ENCODE measurements at places on chromosomes 1 and 21.

DNA sequence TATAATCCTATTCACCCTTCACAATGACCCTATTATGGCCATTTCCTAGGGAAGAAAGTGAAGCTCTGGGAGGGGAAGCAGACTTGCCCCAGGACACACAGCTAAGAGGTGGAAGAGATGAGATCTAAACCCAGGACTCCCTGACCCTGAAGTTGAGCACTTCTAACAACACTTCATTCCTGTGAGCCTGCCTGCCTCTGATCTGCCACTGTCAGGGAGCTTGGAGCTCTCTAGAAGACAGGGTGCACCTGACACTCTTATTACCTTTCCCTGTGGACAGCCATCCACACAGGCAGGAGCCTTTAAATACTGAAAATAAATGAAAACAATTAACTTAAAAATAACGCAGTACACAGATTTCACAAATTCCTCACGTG is 599 bp downstream of the MKNK1 start:
- DNase-seq, result no peak

DNA sequence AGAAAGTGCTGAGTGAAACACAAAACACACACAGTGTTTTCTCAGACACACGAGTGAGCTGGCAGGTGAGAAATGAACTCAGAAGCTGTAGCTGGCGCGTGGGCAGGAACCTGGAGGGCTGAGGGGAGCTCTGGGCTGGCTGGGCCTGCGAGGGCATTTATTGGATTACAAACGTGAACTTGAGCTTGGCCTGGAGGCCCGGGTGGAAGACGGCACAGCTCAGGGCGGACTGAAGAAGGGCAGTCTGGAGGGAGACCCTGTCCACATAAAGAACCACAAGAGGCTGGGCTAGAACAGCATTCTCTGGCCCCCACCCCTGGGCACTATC is 52.1 kb upstream of the ADARB1 start:
- no peak for DNase-seq

DNA sequence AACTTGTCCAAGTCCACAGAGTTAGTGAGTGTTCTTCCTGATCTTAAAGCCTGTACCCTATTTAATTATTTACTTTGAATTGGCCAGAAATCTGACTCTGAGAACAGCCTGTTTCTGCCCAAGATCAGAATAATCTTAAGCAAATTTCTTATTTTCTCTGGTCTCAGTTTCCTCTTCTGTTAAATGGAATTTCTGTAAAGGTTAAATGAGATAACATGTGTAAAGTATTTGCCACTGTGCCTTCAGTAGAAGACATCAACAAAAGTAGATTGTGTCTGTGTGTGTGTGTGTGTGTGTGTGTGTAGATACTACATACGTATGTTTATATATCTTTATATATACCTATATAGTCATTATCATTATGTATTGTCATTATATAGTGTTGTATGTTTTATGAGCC is 124.2 kb upstream of the FGGY start:
- no peak for DNase-seq

- no peak for DNase-seq
Observed at GRCh38 chr1:154791292-154792166, 78.6 kb downstream of the KCNN3 start.

DNA sequence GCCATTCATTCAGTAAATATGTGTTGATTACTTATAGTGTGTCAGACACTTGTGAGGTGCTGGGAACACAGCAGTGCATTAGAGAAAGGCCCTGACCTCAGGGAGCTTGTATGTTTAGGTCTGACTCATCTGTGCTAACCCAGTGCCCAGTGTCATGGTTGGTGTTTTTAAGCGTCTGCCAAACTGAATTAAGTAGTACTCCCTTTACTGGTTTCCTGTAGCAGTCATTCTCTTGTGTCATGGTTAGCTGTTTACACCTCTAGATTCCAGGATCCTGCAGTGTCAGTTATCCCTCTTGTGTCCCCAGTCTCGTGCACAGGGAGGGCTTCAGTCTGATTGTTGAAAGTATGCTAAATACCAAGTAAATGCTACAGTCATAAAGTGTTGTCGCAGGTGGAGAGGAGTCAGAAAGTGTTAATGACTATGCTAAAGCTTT is 14.2 kb downstream of the UCK2 start:
- DNase-seq, result no peak

DNA sequence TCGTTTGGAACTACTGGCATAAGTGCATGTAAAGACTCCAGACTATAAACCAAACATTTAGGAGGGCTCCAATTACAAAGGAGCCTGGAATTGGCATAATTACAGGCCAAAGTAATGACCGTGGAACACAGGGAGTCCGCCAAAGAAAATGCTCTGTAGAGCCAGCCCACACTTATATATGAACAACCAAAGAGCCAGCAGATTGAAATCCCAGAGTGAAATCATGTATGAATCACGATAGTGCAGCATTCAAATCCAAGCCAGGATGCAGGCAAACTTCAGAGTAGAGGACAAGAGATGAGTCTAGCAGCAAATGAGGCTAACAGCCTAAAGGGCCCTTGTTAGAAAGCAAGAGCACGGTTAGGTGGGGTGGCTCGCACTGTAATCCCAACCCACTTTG is 13.1 kb downstream of the VPS26C start:
- DNase-seq, result no peak

DNA sequence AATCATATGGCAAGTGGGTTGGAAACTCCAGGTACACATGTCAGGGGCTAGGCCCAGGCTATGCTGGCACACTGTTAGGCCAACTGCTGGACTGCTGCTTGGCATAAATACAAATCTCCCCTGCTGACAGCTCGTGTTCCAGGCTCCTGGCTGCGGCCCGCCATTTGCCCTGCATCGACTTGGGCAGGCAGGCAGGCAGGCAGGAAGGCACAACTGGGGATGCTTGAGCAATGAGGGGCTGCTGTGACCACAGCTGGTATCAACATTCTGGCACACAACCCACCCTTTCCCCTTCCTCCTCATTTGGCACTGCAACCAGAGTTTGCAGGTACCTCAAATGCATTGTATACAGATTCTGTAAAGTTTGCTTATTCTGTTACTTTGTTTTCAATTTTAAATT is 53.2 kb downstream of the SAMSN1 start:
- no peak for DNase-seq

GRCh38 chr1:217133958-217134856 is 411.0 kb upstream of the ESRRG start:
- DNase-seq, result no peak

DNA sequence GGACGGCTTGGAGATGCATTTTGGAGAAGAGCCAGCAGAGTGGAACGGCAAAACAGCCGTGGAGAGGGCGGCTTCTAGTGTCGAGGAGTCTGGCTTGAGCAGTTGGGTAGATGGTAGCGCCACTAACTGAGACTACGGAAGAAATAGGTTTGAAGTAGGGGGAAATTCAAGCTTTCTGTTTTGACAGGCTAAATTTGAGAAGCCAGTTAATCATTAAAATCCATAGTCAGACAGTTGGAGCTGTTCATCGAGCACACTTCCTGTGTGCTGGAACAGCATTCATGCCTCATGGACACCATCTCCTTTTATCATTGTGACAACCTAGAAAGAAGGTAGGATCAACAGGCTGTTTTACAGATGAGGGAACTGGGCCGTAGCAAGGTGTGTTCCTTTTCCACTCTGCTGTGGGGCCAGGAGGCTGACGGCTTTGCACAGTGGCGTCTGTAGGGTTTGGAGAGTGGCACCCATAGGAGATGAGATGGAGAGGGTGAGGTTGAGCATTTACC is 3.4 kb upstream of the PKLR start:
- DNase-seq, result no peak

DNA sequence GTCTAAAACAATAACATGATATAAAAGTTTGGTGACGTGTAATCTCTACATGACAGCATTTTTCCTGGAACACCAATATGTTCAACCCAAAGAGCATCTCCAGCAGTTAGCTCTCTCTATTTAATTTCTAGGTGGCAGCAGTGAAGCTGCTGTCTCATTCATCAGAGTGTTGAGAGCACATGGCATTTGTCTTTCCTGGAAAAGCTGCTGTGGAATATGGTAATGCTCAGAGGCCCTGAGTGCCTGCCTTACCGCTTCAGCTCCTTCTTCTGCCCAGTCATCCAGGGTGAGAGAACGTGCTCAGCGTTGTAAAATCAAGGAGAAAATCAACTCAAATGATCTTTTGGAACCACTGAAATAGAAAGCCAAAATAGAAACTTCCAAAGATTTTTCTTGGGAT is 640.7 kb downstream of the ADGRL2 start:
- DNase-seq, result no peak

DNA sequence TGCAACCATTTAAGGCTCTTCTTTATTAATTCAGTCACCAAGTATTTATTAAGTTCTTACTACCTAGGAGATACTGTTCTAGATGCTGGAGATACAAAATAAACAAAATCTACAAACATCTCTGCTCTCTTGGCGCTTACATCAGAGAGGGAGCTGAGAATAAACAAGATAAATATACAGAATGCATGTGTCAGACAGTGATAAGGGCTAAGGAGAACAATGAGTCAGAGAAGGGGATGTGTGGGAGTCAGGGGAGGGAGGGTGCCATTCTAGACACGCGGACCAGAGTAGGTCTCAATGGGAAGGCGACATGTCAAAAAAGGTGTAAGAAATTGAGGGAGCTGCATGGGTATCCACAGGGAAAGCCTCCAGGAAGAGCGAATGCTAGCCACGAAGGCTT is 393.2 kb downstream of the RWDD3 start:
- DNase-seq, result no peak

DNA sequence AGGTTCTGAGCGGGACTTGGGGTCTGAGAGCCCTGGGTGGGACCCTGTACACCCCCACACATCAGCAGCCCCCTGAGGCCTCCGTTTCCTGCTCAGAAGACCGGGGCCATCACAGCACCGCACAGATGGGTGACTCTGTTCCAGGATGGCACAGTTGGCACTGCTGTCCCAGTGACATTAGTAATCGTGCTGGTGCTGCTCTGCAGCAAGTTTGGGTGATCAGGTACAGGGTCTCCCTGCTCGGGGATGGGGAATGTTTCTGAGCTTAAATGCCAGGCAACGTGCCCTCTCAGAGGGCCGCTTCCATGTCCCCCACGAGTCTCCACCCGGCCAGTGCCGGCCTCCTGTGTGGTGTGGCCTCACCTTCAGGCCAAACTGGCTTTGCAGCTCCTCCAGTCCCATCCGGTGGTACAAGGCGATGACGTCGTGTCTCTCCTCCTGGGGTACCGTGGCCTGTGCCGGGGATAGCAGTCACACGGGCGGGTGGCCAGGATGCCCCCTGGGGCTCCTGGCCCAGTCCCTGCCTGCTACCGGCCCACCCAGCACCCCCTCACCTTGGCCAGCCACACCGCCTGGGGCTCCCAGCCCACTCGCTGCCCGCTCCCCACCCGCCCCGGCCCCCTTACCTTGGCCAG is 17.1 kb downstream of the PRXL2B start:
- DNase-seq, result no peak

DNA sequence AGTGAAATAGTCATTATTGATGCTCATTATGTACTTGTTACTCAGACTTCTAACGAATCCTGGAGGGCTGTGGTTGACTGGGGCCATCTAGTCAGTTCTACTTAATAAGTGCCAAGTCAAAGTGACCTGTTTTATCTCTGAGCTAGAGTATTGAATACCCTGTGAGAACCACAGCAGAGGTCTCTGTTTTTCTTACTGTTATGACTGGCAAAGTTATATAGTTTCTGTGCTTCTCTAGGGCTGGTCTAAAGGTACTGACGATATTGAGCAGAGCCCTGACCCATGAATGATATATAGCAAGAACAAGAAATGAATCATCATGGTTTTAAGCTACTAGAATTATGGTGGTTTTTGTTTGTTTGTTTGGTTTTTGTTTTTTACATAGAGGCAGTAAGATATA is 555.8 kb downstream of the PLA2G4A start:
- DNase-seq, result no peak

DNA sequence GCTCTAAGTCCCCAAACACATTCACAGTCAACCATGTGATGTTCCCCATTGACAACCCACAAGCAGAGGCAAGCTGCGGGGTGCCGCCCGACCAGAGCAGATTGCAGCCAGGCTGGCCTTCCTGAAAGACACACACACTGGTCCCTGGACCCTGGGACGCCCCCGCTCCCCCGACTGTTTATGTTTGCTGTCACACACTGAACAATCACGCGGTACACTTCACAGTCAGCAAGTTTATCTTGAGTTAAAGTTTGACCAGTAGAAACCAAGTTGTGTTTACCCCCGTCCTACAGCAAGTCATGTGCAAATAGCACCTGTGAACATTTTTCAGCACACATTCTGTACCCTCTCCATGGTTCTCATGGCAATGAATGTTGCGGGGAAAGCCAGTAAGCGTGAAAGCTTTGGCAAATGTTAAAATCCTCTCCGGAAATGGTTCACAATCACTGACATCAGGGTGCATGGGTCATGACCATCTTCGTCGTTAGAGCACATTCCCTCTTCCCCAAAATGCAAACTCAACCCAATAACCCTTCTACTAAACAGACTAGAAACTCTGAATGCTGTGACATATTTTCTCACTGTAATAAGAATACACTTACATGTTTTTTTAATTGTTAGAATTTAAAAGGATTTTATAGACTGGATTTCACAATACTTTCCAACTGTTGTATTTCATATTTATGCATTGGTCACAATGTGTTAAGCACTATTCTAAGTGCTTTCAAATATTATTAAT is 33.3 kb upstream of the IRF2BP2 start:
- no peak for DNase-seq

DNA sequence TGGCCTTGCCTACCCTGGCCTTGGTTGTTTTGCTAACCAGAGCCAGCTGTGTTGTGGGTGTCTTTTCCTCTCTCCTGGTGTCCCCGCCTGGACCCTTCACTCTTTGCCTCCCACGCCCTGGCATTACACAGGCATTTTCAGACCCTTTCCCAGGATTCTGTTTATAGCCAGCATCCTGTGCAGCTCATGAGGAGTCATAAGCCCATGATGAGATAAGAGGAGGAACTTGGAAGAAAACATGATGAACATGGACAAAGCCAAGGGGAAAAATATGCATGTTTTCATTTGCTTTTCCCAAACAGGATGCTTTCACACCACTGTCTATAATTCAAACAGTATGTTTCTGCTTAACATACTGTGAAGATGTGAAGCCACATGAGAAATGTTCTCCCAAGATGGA is 18.7 kb upstream of the WARS2 start:
- no peak for DNase-seq

GRCh38 chr21:44701541-44701940 is 4.6 kb downstream of the KRTAP10-12 start:
- DNase-seq, result no peak

DNA sequence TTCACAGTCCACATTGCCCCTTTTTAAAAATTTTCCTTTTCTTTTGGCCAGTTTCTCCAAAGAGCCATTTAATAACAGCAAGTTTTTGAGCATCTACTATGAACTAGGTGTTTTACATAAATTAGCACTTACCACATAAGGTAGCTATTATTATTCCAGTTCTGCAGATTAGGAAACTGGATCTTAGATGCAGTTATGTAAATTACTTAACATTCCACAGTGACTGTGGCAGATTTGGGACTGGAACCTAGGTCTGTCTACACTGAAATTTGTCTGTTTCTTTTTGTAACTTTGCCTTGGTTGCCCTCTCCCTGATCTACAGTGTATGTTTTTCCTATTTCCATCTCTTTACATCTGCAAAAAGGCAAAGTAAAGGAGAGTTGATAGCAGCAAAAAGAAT is 164.8 kb upstream of the ATP1B1 start:
- DNase-seq, result no peak
